KBM-7 (cell line): ENCODE measurements at places on chromosomes 7 and 10.

DNA sequence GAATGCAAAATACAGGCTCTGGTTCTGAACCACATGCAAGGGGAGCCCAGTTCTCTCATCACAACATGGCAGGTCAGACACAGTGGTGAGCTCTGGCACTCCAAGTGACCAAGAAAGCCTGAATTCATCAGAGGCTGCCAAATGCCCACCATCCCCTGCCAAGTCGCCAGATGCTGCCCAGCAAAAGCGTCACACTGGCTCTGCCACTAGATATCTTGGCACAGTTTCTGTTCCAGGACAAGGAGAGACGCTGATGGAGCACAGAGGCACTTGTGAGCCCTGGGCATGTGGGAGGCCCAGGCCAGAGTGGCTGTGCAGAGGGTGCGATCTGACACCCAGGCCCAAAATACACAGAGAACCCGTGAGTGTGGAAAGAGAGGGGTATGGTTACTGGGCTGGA, 57.8 kb downstream of the GAD2 start:
- DNase-seq, result no peak

GRCh38 chr7:79749856-79750255, 296.4 kb upstream of the MAGI2 start:
- DNase-seq, result no peak

DNA sequence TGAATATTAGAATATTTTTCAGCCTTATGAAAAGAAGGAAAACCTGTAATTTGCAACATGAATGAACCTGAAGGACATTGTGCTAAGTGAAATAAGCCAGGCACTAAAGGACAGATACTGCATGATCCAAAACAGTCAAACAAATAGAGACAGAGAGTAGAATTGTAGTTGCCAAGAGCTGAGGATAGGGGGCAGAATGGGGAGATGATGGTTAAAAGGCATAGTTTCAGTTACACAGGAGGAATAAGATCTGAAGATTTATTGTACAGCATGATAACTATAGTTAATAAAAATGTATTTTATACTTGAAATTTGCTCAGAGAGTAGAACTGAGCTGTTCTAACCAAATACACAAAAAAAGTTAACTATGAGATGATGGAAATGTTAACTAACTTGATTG, 149.0 kb upstream of the TMEM106B start:
- peak; percentile 42 for DNase-seq

GRCh38 chr7:134985894-134986362, 380 bp upstream of the AGBL3 start:
- no peak for DNase-seq

GRCh38 chr7:88480271-88480670, 173.6 kb upstream of the STEAP4 start:
- DNase-seq, result no peak

- no peak for DNase-seq
Measured at GRCh38 chr7:128962899-128963298, 25.2 kb downstream of the IRF5 start.

- DNase-seq, result no peak
Measured at GRCh38 chr7:105087981-105088380, 74.0 kb downstream of the KMT2E start.

- DNase-seq, result no peak
Measured at GRCh38 chr10:99788598-99789256, 6.3 kb downstream of the ABCC2 start.

DNA sequence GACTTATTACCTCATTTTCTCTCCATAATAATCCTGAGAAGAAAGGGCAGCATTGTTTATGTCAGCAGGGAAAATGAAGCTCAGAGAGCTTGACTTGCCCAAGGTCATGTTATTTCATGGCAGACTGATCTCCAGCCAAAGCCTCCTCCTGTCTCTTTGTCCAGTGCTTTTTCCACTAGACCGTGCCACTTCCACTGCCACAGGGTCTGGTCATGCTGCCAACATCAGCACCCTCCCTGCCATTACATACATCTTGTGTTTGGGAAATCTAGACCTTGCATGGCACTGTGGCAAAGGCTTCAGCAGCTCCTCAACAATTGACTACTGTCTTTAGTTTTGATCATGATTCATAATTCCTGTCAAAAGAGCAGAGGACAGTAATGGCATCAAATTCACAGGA, 25.1 kb downstream of the NRCAM start:
- no peak for DNase-seq

- DNase-seq, result peak; percentile 82
Measured at GRCh38 chr7:139860090-139860775, 31.2 kb downstream of the TBXAS1 start.

DNA sequence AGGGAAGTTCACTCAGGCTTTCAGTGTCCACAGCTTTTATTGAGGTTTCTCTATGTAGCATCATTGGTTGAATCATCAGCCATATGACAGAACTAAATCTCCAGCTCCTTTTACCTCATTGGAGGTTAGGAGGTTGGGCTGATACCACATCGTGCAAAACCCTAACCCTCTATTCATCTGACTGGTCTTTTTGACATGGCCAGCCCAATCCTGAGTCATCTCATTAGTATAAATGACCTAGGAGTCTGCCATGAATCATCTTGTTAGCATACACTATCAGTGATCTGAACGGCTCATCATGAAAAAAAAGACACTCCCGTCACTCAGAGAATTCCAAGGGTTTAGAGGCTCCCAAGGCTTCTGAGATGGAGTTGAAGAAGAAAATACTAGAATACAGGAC, 669.8 kb upstream of the POT1 start:
- DNase-seq, result no peak

GRCh38 chr7:82257118-82257695, 186.4 kb downstream of the CACNA2D1 start:
- DNase-seq, result no peak

DNA sequence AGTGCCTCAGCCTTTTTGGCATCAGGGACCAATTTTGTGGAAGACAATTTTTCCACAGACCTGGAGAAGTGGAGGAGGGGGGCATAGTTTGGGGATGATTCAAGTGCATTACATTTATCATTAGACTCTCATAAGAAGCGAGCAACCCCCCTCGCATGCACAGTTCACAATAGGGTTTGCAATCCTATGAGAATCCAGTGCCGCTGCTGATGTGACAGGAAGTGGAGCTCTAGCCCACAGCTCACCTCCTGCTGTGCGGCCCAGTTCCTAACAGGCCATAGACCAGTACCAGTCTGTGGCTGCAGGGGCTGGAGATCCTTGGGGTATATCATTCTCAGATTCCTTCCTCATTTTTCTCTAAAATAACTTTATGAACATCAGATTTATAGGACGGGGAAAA, 50.8 kb downstream of the ATAD1 start:
- peak; percentile 81 for DNase-seq

- DNase-seq, result no peak
Measured at GRCh38 chr10:119401671-119402395, 140.7 kb downstream of the RGS10 start.

GRCh38 chr7:108454674-108455550, 1.3 kb downstream of the NRCAM start:
- peak; percentile 28 for DNase-seq

DNA sequence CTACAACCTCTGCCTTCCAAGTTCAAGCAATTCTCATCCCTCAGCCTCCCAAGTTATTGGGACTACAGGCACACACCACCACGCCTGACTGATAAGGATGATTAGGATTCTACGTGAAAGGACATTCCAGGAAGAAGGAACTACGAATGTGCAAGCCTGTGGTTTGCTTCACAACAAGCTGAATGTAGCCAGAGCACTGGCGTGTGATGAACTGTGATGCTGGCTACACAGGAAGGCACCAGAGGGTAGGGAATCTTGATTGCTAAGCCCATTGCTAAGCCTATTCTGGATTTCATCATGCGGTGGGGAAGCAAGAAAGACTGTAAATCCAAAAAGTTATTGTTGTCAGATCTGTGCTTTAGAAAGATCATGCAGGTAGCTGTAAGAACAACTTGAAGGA, 72.3 kb upstream of the SRRM3 start:
- DNase-seq, result no peak

DNA sequence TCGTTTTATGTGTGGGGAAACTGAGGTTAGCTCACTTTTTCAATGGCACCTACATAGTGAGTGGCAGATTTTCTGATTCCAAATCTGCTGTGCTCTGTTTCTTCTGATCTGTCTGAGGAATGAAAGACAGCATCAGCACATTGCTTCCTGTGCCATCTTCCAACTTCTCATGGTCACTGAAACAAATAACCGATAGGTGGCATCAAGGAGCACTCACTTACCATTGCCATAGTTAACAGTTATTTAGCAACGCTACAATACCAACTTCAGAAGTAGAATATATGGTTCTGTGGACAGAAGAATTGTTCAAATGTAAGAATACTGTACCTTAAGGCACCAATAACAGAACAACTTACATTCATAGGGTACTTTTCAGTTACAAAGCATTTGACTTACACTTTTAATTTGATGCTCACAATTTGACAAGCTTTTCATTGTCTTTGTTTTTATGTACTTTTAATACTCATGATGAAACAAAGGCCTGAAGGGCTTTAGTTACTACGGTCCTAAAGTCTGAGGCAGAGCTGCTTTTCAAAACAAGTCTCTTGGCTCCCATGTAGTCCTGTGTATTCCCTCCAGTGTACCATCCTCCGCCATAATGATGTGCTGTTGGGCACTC, 228.9 kb upstream of the TCF7L2 start:
- DNase-seq, result no peak

GRCh38 chr10:95459446-95460045, 101.6 kb downstream of the SORBS1 start:
- no peak for DNase-seq

DNA sequence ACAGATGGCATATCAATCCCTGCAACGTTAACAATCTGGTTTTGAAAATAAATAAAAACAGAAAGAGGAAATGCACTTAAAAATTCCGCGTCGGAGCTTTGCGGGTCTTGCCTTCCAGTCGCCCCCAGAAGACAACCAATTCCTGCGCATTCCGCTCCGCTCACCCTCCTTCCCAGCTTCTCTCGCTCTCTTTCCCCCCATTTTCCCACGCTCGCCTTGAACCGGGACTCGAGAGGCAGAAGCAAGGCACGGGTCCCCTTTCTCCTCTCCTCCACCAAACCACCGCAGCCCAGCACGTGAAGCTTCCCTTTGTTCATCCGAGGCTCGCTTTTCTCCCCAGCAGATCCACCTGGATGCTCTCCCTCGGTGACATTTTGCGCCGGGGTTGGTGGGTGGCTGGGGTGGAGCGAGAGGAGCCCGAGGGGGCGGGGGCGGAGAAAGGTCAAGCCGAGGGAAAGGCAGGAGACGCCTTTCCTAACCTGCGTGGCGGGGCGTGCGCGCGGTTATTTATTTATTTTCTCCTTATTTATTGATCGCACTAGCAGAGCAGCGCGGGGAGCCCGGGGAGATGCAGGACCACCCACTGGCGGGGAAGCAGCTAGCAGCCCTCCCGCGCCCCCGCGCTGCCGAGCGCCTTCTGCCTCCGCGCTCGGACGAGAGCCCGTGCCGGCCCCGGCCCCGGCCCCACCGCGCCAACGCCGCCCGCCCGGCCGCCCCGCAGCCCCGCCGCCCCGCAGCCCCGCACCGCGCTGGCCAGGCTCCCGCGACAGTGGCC, at the start of gene KCND2:
Gene KCND2, plus strand, starts transcription at position 475 of the 775 bp plus-strand sequence.
- DNase-seq, result no peak

GRCh38 chr10:45419676-45420025, 45.6 kb downstream of the ALOX5 start:
- DNase-seq, result no peak

- peak; percentile 72 for DNase-seq
Measured at GRCh38 chr7:25098096-25099046, 26.7 kb downstream of the CYCS start.

DNA sequence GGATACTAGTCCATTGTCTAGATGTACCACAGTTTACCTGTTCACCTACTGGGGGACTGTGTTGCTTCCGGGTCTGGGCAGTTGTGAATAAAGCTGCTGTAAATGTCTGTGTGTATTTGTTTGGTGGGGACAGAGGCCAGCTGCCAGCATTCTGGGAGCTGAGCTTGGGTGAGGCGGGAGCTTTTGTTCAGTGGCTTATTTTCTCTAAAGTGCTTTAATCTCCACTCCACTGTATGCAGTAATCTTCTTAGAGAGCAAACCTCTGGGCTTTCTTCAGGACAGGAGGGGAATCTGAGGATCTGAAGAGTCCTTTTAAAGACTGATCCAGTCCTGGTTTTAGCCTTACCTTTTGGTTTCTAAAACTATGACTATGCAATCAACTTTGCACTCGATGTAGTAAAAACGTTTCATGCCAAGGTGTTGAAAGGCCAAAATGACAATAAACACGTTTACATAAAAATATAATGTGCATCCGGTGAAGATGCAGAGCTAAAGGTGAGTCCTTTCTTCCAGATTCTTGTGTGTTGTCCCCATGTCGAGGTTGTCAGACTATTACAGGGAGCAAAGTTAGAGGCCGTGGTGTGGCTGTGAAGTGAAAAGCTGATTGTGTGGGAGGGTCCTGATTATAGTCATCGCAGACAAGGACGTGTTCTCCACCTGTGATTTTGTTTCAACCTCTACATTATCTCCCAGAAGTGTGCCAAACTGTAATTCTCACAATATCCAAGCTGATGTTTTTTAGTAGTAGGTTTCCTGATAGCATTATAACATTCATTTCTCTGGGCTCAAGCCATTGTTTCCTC, 279.8 kb downstream of the CAMK1D start:
- DNase-seq, result no peak

DNA sequence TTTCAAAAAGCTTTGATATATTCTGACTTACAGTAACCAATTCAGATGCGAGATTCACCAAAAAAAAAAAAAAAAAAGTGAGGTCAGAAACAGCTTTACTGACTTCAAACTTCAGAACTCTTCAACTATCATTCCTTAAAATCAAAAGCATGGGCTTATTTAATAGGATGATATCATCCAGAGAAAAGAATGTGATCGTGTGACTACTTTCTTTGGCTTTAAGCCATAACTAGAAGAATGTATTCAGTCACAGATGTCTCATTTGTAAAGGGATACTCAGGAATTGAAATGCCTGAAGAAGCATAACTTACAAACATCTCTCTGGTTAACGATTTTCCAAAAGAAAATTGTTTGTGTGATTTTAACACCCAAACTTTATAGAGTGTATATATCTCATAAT, 11.5 kb downstream of the TPK1 start:
- DNase-seq, result no peak

DNA sequence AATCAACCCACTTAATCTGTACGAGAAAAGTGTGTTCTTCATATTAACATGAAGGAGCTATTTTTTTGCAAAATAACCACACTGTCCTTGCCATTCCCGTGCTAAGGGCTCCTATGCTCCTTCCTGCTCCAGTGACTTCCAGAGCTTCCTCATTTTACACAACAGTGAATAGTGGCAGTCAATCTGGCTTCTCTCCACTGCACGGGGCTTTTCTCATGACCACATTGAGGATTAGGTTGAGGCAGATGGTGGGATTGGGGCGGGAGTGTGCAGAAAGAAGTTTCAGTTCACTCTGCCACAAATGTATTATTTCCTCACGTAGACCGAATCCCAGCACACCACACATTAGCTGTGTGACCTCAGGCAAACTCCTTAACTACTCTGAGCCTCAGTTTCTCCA, 235.1 kb downstream of the ARHGAP12 start:
- DNase-seq, result peak; percentile 81

GRCh38 chr10:76882245-76882644, 755.4 kb downstream of the KCNMA1 start:
- DNase-seq, result peak; percentile 12

- no peak for DNase-seq
Measured at GRCh38 chr10:92213049-92213448, 77.8 kb downstream of the CPEB3 start.
